ENCODE measurements at places on chromosomes 3 and 15.

GRCh38 chr15:49288391-49288790 is 118.3 kb downstream of the GALK2 start:
- DNase-seq: no peak

DNA sequence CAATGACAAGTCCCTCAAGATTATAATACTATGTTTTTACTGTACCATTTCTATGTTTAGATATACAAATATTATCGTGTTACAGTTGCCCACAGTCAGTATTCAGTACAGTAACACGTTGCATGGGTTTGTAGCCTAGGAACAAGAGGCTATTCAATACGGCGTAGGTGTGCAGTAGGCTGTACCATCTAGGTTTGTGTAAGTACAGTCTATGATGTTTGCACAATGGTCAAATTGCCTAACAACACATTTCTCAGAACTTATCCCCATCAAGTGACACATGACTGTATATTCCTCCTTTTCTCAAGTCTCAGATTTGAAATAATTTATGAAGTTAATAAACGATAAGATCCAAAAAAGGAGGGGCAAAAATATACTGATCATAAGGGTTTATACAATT is 21.7 kb downstream of the ZDHHC3 start:
- DNase-seq: no peak

DNA sequence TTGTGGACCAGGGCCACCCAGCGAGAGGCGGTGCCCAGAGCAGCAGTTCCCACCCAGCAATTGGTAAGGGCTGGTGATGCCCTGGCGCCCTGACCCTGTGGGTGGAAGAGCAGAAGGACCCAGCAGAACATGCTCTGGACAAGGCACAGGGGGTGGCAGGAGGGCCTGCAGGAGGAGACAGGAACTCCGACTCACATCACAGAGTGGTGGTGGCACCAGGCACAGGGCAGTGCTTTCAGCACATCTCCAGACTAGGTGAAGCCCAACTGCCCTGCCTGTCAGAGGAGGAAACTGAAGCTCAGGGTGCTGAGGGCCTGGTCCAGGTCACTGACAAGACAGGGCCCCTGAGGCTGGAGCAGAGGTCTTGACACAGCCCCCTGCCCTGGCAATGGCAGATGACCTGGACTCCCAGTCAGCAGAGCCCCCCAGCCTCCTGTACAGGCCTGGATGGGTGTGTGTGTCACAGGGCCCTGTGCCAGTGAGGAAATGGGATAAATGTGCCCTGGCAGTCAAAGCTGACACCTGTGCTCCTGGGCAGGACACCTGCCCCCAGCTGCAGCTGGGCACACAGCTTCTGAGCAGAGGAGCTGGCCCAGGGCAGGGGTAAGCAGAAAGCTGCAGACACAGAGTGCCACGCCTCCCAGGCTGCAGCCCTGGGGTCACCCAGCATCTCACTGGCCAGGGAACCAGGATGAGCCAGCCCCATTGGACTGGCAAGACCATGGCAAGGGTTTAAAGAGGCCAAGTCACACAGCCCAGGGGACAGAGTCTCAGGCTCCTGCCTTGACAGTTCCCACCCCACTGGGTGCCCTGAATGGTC is 11.4 kb downstream of the KLF15 start:
- no peak for DNase-seq

GRCh38 chr3:178022599-178022998 is 513.6 kb upstream of the KCNMB2 start:
- DNase-seq: no peak

DNA sequence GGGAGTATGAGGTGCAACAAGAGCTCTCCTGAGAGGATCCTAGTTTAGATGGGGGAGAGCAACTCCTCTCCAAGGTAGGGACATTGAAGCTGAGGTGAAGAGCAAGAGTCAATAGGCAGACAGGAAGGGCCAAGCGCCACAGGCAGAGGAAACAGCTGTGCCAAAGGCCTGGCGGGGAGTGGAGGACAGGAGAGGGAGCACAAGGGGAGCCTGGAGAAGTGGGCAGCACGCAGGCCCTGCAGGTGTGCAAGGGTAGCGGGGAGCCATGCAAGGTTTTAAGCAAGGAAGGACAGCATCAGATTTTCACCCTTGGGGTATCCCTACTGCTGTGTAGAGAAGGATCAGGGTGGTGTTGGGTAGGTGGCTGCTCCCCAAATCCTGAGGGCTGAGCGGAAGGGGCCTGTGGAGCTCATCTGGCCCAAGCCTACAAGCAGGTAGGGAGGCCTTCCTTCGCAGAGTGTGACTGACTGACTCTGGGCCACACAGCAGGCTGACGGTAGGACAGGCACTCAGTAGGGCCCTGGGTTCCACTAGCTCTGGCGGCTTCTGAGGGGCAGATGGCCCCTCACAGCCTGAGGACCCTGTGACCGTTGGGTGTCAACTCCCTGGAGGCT is 13.3 kb downstream of the CHST13 start:
- DNase-seq: no peak

DNA sequence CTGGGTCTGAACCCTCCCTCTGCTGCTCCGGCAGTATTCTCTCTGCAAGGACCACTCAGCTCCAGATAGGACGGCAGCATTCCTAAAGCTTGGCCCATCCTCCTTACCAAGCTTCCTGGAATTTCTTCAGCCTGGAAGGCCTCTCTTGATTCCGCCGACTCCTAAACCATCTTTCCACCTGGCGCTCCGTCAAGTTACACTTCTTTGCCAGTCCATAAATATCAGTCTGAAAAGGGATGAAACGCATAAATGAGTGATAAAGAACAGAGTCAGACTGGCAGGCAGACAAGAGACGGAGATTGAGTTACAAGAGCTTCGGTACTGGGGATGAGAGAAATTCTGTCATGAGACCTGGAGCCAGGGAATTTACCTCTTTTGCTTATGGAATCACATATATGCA is 44.3 kb downstream of the CERS3 start:
- no peak for DNase-seq

- DNase-seq: no peak
Measured at GRCh38 chr3:154642145-154642544, 212.2 kb upstream of the GPR149 start.

DNA sequence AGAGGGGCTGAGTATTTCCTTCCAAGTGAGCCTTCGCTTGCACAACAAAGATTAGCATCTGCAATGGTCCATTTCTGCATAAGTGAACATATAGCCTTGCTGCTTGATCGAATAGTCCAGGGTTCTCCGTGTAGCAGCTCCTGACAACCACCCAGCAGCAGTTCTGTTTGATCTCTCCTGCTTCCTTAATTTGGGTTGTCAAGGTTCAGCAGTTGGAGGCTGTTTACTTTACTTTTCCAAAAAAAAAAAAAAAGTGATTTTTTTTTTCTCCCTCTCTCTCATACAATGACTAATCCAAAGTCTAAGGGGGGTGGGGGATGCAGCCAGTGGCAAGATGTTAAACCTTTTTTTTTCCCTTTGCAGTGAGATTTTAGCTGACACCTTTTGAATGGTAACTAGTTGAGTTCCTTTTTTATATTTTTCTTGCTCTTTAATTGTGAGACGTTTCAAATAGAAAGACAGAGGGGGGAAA is 3.6 kb downstream of the FOXP1 start:
- DNase-seq: peak; percentile 84

GRCh38 chr15:71259866-71260265 is 144.6 kb downstream of the THSD4 start:
- no peak for DNase-seq

GRCh38 chr15:78950343-78950742 is 5.5 kb upstream of the CTSH start:
- DNase-seq: no peak

- DNase-seq: peak; percentile 41
Measured at GRCh38 chr3:194571491-194572142, 61.6 kb downstream of the TMEM44 start.

- no peak for DNase-seq
Measured at GRCh38 chr15:98401029-98401428, 247.3 kb upstream of the IGF1R start.

GRCh38 chr3:142983318-142983717 is 18.1 kb upstream of the U2SURP start:
- no peak for DNase-seq

DNA sequence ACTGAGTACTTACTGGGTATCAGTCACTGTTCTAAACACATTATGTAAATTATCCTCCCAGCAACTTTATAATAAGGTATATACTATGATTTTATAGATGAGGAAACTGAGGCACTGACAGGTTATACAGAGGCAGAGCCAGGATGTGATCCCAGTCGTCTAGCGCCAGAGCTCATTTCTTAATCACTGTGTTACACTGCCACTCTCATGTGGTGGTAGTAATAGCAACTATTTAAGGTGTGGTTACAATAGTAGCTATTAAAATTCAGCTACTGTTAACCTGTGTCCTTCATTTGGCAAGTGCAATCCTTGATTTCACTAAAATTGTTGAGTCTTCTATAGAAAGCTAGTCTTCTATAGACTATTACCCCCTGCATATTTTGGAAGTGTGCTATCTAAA is 43.1 kb upstream of the TRPC1 start:
- DNase-seq: no peak

- DNase-seq: peak; percentile 31
Measured at GRCh38 chr3:182979674-182980191, 605 bp downstream of the DCUN1D1 start.

DNA sequence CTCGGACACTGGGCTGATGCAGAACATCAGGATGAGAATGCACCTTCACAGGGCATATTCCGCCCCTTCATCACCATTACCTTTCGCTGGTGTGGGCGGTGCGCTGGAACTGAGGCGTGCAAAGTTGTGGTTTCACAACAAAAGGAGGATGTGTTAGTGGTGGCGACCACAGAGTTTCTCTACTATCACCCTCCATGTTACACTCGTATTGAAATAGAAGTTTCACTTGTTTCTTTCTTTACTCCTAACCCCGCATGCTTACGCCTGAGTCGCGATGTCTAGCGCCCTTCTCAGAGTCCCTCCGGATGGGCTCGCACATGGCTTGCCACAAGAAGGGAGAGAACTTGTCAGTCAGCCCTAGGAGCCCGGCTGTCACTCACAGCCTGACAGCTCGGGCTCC is 148.7 kb downstream of the GABRB3 start:
- no peak for DNase-seq

DNA sequence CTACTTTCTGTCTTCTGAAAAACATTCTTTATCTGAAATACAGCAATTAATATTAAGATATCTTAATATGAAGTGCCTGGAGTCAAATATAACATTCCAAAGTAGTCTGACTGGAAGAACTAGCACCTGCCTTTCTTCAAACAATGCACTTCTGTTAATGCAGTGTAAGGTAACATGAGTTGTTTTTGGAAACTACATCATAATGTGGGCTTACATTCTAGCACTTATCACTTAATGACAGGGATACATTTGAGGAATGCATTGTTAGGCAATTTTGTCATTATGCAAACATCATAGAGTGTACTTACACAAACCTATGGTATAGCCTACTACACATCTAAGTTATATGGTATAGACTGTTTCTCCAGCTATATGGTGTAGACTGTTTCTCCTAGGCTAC is 49.2 kb downstream of the SLC15A2 start:
- DNase-seq: no peak

- no peak for DNase-seq
Measured at GRCh38 chr3:16490062-16490619, 23.4 kb downstream of the RFTN1 start.

GRCh38 chr3:111700054-111700453 is 104.9 kb upstream of the ZBED2 start:
- DNase-seq: no peak

GRCh38 chr15:94305133-94305532 is 73.8 kb downstream of the MCTP2 start:
- no peak for DNase-seq

- DNase-seq: no peak
Measured at GRCh38 chr15:50183112-50183794, 1.3 kb downstream of the SLC27A2 start.

DNA sequence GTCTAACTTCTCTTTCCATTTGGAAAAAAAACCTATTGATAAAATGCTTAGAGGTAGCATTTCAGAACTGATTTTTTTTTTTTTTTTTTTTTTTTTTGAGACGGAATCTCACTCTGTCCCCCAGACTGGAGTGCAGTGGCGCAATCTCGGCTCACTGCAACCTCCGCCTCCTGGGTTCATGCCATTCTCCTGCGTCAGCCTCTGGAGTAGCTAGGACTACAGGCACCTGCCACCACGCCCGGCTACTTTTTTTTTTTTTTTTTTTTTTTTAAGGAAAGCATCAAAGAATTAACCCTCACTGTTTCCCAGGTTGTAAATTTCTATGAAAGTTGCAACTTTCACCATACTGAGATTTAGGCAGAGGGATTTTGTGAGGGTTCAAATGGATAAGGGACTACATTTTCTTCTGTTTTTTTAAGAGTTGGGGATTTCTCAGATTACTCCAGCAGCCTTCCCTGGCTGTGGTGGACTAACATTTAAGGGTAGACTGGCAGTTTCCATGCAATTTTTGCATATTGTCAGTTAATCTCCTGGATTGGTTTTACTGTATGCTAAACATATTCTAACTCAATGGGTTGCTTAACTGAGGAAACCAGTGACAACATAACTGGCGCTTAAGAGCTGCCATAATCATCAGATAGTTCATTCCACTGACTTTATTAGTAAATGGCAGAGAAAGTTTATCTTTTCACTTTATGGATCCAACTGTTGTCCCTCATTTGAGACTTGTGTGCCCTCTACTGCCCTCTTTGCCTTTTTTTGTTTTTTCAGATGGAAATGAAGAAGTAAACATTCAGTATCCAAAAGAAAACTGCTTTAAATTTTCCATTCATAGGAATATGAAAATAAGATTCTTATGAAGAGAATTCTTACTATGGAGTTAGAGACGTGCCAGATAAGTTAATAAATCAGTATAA is 93.7 kb downstream of the NPTN start:
- DNase-seq: no peak

- no peak for DNase-seq
Measured at GRCh38 chr15:60889006-60889405, 340.1 kb downstream of the RORA start.

GRCh38 chr15:42919799-42920518 is 619 bp downstream of the TTBK2 start:
- DNase-seq: peak; percentile 45

- no peak for DNase-seq
Measured at GRCh38 chr3:2888592-2888991, 221.6 kb downstream of the IL5RA start.

DNA sequence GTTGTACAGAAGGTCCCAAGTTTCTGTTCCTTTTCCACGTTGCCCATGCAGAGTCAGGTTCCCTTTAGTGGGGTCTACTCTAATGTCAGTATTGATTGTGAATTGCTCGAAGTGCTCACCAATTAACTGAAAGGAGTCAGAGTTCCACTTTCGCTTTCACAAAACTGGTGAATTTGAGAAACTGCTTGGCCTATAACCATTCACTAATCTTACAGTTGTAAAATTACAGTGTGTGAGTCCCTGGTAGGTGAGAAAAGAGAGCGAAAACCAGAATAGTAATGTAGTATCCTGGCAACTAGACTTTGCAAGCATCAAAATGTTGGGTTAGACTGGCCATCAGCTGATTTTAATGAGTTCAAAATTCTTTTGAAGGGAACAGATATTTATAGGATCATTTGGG is 237.5 kb upstream of the CHRM5 start:
- no peak for DNase-seq

GRCh38 chr3:99499235-99500158 is 138.9 kb upstream of the COL8A1 start:
- peak; percentile 71 for DNase-seq

GRCh38 chr3:17632401-17633100 is 109.9 kb downstream of the TBC1D5 start:
- DNase-seq: peak; percentile 73
